ENCODE measurements at places on chromosomes 7 and 10.

GRCh38 chr10:92696606-92697383, 7.0 kb downstream of the HHEX start:
- no peak for DNase-seq

- DNase-seq: no peak
Observed at GRCh38 chr10:80493522-80494051, 39.5 kb downstream of the TSPAN14 start.

GRCh38 chr10:100148353-100149211, 37.2 kb downstream of the ERLIN1 start:
- DNase-seq: peak; percentile 40

DNA sequence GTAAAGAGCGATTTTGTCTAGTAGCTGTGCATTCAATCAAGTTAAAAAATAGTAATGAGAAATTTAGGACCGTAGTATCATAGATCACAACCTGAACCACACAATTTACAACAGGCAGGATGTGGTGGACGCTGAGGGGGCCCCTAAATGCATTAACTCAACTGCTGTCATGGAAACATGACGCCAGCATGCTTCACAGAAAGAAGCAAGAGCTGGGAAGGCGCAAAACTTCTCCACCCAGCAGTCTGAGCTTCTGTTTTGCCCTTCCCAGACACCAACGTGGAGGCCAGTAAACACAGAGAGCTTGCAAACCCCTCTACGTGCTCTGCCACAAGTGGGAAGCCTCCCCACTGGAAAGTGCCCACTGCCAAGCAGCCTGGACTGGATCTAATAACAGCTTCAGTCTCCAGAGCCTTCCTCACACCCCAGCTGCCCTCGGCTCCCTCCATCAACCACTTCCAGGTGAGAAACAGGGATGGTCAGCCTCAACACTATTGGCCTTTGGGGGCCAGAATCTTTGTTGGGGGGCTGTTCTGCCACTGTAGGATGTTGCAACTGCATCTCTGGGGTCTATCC, 151.8 kb downstream of the SFMBT2 start:
- peak; percentile 81 for DNase-seq

Measured in stimulated activated naive CD8-positive, alpha-beta T cell treated with anti-CD3 and anti-CD28 coated beads, Interleukin-15, amount 100 ng/mL, for 72 hours (primary cell).